Stimulated activated CD8-positive, alpha-beta memory T cell treated with anti-CD3 and anti-CD28 coated beads, Interleukin-4, amount 100 ng/mL, for 48 hours (primary cell): ENCODE measurements at places on chromosomes 4 and X.

- DNase-seq: no peak
Observed at GRCh38 chrX:153869473-153870287, 16.3 kb downstream of the L1CAM start.

DNA sequence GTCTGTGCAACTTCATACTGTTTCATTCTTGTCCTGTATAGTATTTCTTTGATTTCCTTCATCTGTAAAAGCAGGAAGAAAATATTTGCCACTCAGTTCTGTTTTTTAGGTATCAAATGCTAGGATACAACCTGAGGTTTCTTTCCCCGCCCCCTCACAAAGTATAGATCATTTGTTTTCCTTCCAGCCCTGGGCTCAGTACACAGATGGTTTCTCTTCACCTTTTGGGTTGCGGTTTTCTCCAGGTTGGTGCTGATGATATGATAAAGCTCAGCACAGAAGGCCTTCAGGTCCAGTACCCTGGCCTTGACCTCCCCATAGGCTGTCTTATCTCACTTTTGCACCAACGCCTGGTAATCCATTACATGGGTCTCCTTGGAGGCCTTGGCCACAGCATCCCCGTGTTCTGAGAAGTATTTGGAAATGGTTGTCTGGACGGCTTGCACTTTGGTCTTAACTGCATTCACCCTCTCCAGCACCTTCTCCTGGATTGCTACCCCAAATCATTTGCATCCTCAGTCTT lies 35.2 kb downstream of the PTTG2 start:
- DNase-seq: no peak

- no peak for DNase-seq
Observed at GRCh38 chrX:103830848-103831247, 1.2 kb downstream of the RAB9B start.

DNA sequence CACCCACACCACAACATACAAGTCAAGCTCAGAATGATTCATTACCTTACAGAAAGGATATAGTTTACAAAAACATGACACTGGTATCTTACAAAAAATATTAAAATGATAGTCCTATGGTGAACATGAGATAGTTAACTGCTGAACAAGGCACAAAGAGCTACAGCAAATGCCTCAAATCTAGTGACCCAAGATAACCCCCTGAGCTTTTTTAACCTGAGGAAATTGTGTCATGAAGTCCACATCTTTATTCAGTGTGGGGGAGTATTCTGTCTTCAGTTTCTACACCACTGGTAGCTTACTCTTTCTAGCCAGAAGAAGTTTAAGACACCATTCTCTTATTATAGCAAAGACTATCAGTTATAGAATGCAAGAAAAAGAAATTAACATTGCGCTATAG lies 218.7 kb downstream of the MAPK10 start:
- DNase-seq: no peak

DNA sequence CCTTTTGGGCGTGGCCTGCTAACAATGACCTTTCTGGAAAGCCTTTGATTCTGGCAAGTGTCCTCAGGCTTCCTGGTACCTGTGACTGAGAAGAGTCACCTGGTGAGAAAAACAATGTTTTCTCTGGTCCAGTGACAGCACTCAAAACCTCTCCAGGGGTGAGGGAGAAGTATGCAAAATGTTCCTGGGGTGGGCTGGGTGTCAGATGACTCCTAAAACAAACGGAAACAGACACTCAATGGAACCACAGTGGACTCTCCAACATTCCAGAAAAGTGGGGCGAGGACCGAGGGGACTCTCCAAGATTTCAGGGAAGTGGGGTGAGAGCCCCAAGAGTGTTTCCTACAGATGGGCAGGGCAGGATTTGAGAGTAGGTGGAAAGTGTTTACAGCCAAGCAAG lies 69.5 kb downstream of the ANAPC4 start:
- no peak for DNase-seq

GRCh38 chr4:89625599-89626293 lies 211.2 kb downstream of the SNCA start:
- DNase-seq: no peak

DNA sequence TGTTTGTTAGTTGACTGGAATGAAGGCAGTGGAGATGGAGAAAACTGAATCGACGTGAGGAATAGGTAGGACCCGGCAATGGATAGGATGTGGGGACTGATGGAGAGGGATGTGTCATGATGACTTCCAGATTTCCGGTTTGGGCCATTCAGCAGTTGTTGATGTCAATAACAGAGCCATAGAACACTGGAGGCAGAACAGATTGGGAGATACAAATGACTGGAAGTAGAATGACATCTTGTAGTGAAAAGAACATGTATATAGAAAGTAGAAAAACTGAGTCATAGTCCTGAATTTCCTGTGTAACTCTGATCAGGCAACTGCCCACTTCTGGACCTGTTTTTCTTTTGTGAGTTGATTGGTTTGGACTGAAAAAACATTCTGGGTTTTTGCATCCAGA lies 24.5 kb downstream of the CETN2 start:
- DNase-seq: no peak

DNA sequence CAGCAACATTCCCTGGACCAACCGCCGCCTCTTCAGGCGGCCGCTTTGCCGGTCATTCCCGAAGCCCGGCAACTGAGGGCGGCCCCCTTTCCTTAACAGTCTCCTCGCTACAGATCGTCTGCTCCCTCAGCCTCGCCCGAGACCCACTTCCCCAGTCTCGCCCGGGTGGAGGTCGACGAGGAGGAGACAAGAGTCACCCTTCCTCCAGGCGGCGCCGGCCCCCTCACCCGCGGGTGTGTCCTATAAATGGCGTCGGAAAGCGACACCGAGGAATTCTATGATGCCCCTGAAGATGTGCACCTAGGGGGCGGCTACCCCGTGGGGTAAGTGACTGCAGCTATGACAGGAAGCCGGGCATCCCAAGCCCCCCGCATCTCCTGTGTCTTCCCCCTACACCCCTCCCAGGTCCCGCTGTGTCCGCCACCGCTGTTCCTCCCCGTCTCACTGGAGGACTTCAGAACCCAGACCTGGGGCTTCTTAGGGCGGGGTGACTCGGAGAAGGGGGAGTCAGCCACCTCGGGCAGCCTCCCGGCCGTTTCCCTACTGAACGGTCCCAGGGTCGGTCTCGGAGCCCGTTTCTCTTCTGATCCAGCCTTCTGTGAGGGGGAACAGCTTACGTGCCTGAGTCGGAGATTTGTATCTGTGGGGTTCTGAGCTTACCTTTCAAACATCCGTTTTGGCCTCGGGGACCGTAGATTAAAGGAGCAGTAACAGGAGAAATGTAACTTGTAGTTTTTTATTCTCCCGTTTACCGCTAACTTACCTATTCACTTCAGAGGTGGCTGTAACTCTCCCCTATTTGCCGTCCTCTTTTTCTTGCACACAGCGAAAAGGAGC lies 570 bp downstream of the WDR44 start:
- peak; percentile 60 for DNase-seq

DNA sequence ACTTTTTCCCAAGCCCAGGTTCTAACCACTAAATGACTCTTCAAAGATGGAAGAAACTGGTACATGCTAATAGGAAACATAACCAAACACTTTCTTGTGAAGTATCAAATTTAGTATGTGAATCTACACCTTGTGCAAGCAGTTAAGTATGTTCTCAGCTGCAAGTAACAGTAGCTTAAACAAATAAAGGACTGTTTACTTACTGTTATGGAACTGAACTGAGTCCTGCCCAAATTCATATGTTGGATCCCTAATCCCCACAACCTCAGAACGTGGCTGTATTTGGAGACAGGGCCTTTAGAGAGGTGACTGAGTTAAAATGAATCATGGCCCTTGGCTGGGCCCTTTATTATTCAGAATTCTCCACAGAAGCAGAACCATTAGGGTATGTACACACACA lies 178.7 kb downstream of the KDR start:
- no peak for DNase-seq

DNA sequence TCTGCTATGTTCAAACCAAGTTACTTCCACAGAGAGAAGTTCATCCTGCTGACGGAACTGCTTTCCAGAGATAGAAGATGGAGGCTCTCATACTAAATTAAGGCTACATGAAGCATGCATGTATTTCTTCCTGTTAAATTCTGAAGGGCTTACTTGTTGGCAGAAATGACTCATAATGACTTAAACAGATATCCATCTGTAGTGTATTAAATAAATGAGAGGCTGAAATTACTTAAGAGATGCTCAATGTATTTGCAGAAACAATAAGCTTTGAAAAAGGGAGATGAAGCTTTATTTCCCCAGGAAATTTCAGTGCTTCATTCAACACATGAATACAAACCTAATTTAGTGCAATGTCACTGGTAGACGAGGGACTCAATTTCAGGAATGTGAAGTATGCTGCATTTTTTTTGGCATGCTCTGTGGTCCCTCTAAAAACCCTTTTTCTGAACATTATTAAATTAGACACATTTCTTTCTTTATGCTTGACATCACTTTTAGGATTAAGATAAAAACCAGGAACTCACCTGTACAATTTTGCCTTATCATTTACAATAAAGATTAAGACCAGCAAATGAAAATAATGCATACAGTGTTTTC lies 759.1 kb upstream of the POU3F4 start:
- no peak for DNase-seq

GRCh38 chrX:905848-906566 lies 275.4 kb downstream of the SHOX start:
- no peak for DNase-seq

GRCh38 chr4:112284166-112284565 lies 1.5 kb downstream of the TIFA start:
- DNase-seq: no peak

DNA sequence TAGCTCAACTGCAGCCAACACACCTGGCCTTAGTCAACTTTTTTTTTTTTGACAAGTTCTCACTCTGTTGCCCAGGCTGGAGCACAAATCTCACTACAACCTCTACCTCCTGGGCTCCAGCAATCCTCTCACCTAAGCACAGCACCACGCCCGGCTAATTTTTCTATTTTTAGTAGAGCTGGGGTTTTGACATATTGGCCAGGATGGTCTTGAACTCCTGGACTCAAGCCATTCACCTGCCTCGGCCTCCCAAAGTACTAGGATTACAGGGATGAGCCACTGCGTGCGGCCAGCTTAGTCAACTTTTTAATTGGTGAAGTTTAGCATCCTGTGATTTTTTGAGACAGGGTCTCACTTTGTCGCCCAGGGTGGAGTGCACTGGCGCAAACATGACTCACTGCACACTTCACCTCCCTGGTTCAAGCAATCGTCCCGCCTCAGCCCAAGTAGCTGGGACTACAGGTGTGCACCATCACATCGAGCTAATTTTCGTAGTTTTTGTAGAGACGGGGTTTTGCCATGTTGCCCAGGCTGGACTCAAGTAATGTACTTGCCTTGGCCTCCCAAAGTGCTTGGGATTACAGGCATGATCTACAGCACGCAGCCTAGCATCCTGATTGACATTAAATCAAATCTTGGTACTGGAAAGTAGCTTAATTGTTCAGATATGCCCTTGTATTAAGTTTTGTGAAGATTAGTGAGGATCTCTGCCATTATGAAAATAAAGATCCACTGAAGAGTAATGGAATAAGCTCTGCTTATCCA lies 8.3 kb downstream of the HNRNPDL start:
- peak; percentile 36 for DNase-seq

DNA sequence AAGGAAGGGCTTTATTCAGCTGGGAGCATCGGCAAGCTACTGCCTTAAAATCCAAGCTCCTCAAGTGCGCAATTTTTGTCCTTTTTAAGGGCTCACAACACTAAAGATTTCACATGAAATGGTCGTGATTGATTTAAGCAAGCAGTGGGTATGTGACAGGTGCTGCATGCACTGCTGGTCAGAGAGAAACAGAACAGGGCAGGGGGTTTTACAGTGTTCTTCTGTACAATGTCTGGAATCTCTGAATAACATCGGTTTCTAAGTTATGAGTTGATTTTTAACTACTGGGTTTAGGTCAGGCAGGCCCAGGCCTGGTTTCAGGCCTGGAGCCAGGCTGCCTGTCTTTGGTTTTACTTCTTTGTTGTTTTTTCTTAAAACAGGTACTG lies 6.0 kb downstream of the UGT2B17 start:
- DNase-seq: no peak

- DNase-seq: no peak
Observed at GRCh38 chr4:71697031-71697430, 86.8 kb downstream of the GC start.

- no peak for DNase-seq
Observed at GRCh38 chr4:176988226-176988625, 195.5 kb upstream of the VEGFC start.
